NCI-H1048 (cell line): ENCODE measurements at places on chromosomes 6 and 20.

GRCh38 chr20:59726281-59726595 lies 121.9 kb downstream of the PHACTR3 start:
- DNase-seq: no peak

DNA sequence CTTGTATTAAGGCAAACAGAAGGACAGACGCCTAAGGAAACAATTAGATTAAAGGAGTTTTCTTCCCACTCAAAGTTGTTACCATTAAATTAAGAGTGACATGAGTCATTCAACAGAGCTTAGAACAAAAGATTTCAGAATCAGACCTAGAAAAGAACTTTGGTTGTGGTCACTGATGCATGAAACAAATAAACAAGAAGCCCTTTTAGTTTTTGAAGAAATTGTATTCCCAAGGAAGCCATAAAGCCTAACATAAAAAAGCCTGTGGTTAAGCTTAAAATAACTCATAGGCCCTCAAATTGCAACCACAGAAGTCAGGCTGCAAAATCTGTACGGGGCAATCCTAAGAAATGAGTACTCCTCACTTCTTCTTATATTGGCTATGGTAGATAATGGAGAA lies 17.9 kb upstream of the TRIM26 start:
- DNase-seq: no peak

GRCh38 chr20:56800088-56800487 lies 171.0 kb downstream of the TFAP2C start:
- DNase-seq: no peak

- no peak for DNase-seq
These were observed 20.8 kb downstream of the TBX18 start for GRCh38 chr6:84743616-84744015.

DNA sequence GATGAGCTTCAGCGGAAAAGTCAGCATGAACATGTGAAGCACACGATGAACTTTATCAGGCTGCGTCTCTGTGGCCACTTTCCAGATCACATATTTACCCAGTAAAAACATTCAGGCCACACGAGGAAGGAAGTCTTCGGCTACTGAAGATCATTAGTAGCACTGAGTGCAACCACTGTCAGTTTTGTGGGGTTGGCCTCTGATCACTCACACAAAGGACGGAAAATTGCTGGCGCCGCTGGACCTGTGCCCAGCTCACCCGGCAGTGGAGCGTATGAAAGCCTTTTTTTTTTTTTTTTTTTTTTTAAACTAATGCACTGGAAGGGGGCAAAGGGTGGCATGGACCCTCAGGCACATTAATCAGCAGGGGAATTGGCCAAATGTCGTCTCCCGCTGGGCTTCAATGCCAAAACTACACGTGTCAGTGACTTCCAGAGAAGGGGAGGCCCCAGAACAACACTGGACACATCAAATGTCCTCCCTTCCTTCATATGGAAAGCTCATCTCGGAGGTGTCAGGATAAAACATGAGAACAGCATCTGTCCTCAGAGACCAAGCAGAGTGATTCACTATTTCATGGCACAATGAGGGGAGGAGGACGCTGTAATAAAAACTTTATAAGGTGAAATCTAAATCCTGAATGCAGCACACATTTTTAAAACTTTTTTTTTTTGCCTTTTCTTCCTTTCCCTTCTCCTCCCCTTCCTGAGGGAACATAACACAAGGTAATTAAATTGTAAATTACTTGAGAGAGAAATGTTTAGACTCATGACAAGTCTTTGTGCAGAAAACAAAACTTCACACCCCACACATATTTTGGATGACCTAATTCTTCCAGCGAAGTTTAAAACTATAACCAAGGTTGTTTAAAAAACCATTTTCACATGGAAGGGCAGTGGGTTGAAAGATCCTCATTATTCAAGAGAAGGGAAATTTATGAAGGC lies 223.4 kb downstream of the FOXC1 start:
- no peak for DNase-seq

DNA sequence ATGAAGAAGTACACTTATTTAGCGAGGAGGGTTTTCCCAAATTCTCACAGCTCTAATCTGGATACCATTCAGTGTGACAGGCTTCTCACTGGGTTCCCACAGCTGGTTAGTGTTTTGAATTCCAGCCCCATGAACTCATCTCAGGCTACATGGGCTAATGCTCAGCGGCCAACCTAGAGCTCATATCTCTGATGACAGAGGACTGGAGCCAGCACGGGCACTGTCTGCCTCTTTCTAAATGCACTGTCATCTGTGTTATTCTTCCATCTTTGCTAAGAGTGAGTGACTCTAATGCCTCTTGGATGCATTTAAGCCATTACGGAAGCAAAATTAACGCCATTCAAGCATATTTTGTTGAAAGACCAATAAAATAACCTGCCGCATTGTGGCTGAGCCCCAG lies 308.9 kb upstream of the JAG1 start:
- DNase-seq: no peak

GRCh38 chr20:19322061-19322985 lies 109.9 kb downstream of the SLC24A3 start:
- DNase-seq: no peak
